ENCODE measurements at places on chromosomes 12 and 14. TPM values are rescaled to one million over a fixed set of nuclear protein-coding genes. Genes with fewer than 3 reads are reported as not detected.

SPIC gene
- polyA plus RNA-seq: not detected

DNA sequence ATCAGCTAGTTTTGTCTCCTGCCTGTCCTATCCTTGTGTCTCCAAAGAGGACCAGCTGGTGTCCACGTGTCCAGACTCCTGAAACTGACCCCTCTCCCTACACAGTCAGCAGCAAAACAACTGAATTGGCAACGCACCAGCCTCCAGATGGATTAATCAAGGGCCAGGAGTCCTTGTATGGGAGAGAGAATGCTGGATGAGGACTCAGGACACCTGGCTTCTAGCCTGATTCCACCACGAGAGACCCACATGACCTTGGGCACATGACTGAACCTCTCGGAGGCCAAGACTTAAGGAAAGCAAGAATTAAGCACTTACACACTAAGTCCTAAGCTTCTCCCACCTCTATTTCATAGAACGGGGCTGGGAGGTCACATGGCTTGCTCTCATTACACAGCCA lies 60.4 kb upstream of the CMKLR1 start:
- DNase-seq: peak; percentile 84

DNA sequence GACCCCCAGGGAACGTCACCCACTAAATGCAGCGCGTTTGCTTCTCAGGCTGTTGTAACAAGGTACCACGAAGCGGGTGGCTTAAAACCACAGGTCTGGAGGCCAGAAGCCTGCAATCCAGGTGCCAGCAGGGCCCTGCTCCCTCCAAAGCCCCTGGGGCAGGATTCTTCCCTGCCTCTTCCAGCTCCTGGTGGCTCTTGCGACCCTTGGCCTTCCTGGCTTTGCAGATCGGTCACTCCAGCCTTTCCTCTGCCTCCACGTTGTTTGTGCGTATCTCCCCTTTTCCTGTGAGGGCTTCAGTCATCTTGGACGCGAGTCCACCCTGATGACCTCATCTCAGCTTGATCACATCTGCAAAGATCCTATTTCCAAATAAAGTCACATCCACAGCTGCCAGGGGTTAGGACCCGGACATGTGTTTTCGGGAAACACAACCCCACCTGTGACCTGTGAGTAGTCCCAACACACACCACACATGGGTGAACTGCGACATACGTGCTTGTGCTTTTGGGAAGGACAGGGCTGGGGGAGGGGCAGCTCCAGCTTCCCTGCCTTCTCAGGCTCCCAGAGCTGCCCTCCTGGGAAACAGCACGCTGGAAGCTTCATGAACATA lies 114.5 kb upstream of the NCOR2 start:
- no peak for DNase-seq

LPAR5 gene
- 3.1 TPM for polyA plus RNA-seq

DNA sequence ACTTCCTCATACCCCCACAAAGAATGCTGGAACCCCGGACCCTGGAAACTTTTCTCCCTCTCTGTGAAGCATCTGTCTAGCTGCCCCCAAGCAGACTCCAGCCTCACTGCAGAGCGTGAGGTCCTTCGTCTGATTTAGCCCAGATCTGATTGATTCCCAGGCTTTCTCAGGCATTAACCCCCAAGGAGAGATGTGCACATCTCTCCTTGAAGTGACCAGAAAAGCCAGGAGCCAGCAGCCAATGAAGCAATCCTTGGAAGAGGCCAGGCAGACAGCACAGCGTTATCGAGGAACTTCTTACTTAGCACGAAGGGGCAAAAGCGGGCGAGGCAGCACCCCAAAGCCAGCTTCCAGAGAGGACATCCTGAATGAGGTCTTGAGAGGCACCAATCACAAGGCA lies 100.7 kb downstream of the ZFP36L1 start:
- no peak for DNase-seq

- no peak for DNase-seq
Measured at GRCh38 chr14:53894456-53894855, 62.2 kb downstream of the BMP4 start.

DNA sequence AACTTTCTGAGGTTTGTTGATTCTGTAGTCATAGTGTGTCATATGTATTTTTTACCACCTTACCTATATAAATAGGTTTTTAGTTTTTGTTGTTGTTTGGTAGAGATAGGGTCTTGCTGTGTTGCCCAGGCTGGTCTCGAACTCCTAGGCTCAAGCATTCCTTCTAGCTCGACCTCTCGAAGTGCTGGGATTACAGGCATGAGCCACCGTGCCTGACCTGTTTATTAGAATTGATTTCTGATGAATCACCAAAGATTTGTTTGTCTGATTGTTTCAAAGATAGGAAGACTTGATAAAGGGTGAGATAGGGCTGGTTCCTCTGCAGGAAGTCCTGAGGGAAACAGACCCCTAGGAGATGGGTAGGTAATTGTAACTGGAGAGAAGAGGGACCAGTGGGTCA lies 481.6 kb downstream of the PCNX1 start:
- DNase-seq: no peak

DNA sequence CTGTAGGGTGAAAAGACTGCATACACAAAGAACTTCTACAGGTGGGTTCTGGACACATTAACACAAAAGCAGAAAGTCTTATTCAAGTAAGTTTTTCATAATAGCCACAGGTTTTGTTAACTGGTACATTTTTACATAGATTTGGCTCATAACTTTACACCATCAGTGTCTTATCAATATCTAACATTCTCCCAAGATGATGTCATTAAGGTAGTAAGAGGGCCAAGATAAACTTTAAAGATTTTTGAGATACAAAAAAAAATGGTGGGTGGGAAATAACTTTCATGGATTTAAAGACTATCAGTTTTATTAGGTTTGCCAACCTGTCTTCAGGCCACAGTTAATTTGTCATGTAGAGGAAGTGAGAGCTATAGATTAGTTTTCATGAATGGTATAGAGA lies 1.7 kb downstream of the SUPT16H start:
- DNase-seq: no peak

- DNase-seq: no peak
Measured at GRCh38 chr12:117361347-117361751, at the start of gene NOS1. NOS1 (minus strand) TSS chr12:117361626; CDS start chr12:117331069, 30,557 bp downstream.

- DNase-seq: no peak
Measured at GRCh38 chr12:125418902-125419564, 353.8 kb downstream of the AACS start.
